GM13977 (cell line): ENCODE measurements at places on chromosomes 5 and 9.
A peak's percentile ranks its signal among the peaks of the same experiment; 100 is the strongest.

DNA sequence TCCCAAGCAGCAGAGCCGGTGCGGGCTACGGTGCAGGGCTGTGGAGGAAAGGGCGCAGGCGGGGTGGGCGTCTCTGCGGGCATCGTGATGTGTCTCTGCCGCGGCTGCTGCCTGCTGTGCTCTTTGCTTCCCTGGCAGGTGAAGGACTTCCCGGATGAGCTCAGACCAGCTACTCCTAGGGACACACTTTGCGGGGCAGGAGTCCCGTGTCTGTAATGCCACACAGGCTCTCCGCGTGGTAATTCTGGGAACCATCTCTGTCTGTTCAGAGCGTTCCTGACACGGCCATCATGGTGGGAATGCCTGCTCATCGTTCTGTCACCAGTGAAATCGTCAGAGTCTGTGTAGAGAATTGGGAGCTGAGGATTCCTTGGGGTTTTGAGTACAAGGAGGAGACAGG lies 235.5 kb downstream of the FANCC start:
- no peak for DNase-seq

GRCh38 chr5:142319105-142319504 lies 5.7 kb downstream of the SPRY4 start:
- DNase-seq = no peak

- DNase-seq = no peak
These were observed 856.6 kb downstream of the MAT2B start for GRCh38 chr5:164361986-164362385.

- DNase-seq = no peak
These were observed 72.1 kb downstream of the PGM5 start for GRCh38 chr9:68428481-68428880.

DNA sequence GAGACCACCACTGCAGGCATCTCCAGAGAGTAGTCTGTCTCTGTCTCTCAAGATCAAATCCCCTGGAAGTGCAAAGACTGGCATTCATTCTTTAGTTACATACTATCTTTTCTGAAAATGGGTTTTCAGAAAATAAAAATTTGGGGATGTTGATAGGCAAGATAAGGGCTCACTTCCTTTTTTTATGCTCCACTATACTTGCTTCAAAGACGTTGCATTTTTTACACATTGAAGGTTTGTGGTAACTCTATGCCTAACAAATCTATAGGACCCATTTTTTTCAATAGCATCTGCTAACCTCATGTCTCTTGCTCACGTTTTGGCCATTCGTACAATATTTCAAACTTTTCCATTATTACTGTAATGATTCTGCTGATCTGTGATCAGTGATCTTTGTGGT lies 37.0 kb downstream of the DMAC1 start:
- no peak for DNase-seq

GRCh38 chr5:173771121-173771724 lies 116.9 kb upstream of the CPEB4 start:
- no peak for DNase-seq

GRCh38 chr5:14242871-14243383 lies 99.8 kb downstream of the TRIO start:
- DNase-seq = no peak

- DNase-seq = peak; percentile 27
These were observed 3.1 kb upstream of the AHRR start for GRCh38 chr5:318341-318897.

DNA sequence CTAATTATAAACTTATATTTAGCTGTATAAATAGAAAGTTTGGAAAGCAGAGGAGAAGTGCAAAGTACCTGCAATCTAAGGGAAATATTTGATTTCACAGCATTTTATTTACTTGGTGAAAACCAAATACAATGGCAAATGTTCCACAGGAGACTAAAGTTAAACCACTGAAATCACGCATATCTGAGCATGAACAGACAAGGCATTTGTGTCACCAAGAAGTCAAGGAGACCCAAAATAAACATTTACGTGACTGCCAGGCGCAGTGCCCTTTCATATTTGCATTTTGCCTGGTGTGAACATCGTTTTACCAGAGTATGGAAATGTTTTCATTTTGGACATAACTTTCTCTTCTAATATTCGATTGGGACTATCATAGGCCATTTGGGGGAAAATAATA lies 20.6 kb downstream of the UGCG start:
- no peak for DNase-seq

- no peak for DNase-seq
These were observed 56.5 kb downstream of the GPR107 start for GRCh38 chr9:130110166-130110565.

DNA sequence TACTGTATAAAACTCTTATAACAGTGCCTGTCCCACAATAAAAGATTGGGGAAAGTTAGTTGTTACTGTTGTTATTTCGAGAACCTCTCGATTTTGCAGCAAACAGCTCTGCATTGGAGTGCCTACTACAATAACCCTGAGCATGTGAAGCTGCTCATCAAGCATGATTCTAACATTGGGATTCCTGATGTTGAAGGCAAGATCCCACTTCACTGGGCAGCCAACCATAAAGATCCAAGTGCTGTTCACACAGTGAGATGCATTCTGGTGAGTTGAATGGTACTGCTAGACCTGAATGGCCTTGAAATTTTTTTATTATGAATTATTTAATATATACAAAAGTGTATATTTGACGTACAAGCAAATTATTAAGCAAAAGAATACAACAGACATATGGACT lies 123.2 kb downstream of the TEX10 start:
- DNase-seq = no peak

- no peak for DNase-seq
These were observed 8.4 kb upstream of the FAM81B start for GRCh38 chr5:95382801-95383200.

GRCh38 chr5:8306288-8306896 lies 437.4 kb downstream of the MTRR start:
- DNase-seq = no peak

DNA sequence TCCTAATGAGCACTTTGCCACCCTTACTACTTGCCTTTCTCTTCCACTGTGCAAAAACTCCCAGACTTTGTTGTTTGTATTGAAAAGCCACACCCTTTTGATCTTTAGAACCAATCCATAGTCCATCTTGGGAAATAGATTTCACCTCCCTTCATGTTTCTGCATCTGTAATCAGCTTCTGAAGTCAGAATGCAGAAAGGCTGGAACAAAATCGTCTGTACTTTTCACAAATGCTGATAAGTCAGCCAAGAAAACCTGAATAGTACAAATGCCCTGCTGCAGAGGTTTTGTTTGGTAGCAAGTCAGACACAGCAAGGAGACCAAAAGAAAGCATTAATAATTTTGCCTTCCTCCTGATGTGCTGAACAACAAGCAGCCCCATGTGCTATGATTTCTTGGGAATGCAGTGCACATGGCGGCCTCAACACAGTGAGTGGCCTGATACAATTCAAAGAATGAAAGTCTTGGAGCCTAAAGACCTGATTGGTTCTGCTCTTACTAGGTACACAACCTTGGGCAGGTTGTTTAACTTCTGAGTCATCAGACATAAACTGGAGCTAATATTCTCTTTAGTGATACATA lies 59.2 kb upstream of the STK32A start:
- DNase-seq = no peak

GRCh38 chr5:151089726-151090125 lies 8.9 kb upstream of the TNIP1 start:
- no peak for DNase-seq

DNA sequence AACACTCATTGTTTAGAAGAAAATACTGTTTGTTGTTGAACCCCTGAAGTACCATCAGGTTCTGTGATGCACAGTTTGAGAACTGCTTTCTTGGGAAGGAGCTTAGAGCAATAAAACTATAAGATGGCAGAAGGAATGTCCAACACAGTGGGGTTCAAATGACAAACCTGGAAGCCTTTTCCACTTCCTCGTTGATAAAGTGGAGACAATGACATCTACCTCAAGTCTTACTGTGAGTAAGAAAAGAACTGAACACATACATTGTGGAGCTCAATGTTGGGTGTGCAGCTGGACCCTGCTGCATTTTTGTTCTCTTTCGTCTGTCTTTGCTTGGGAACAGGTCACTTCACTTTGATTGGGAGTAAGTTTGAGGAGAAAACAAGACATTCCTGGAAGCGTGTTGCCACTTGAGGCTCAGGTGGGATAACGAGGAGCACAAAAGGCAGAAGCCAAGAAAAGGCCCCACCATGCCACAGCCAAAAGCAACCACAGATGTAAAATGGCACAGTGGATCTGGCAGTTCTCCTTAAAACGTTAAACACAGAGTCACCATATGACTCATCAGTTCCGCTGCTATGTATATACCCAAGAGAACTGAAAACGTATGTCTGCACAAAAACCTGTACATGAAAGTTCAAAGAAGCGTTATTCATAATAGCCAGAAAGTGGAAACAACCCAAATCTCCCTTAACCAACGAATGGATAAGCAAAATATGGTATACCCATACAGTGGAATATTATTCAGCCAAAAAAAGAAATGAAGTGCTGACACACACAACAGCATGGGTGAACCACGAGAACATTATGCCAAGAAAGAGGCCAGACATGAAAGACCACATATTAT lies 42.9 kb upstream of the SUB1 start:
- peak; percentile 42 for DNase-seq

- DNase-seq = no peak
These were observed 114.4 kb upstream of the SLIT3 start for GRCh38 chr5:169415371-169415770.

GRCh38 chr5:134965271-134965825 lies 2.4 kb upstream of the CATSPER3 start:
- no peak for DNase-seq

DNA sequence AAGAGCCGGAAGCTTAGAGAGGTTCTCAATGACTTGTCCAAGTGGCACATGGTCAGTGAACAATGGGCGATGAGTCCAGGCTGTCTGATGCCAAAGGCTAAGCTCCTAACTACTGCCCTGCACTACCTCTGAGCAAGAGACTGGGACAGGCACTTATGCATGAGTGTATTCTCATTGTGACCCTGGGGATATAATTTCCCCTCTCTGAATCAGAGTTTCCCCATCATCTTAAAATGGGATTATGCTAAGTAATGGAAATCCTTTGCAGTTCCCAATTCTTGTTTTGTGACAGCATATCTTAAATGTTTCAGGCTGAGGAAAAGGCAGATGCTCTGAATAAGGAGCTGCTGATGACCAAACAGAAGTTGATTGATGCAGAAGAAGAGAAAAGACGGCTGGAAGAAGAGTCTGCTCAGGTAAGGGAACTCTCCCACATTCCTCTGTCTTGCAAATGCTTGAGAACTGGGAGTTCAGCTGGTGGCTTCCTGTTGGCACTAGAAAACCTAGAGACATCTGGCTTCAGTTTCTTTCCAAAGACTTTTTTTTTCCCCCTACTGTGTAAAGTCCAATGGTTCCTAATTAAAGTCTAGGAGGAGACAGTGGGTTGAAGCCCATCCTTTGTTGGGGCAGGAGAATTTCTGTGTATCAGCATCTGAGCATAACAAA lies 64.1 kb downstream of the GPR21 start:
- no peak for DNase-seq

DNA sequence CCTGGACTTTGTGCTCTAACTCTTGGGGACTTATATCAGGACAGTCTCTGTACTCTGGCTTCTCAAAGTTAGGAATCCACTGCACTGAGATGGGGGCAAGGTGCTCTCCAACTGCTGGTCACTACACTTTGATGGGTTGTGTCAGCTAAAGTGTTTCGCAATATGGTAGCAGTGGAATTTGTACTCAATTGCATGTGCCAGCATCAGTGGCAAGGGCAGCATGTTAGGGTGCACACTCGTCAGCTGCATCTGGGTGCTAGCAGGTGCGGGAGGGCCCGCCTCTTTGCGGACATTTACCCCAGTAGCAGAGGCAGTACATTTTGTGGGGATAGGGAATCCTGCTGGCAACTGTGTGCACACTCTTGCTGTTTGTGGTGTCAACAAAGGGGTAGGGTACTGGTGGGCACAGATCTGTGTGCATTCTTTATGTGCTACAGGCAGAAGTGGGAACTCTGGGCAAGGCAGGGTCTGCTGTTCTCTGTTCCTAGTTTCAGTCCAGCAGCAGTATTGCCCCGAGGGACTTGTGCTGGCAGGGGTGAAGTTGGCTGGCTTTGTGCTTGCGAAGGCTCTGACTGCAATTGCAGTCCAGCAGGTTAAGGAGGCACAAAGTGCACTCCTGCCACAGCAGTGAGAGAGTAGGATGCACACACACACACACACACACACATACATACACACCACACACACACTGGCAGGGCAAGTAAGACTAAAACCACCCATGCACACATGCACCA lies 924.8 kb upstream of the CDH9 start:
- no peak for DNase-seq

GRCh38 chr5:178826216-178826615 lies 33.5 kb upstream of the ZNF354B start:
- DNase-seq = no peak

GRCh38 chr9:87013490-87013889 lies 66.2 kb upstream of the GAS1 start:
- no peak for DNase-seq

DNA sequence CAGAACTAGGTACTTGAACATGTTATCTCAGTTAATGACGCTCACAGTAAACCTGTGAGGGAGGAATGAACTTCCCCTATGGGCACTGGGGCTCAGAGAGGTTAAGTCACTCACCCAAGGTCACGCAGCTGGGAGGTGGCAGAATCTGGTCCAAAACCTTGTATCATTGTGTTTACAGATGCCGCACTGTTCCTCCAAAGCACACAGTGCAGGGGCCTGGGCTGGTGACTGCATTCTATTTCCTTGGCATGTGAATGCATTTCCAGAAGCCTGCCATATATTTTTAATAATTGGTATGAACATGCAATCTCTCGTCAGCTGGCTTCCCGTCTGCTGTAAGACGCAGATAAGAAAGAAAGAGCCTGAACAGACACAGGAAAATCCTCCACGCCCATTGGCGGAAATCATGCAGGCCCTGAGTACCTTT lies 77.0 kb upstream of the TBC1D2 start:
- DNase-seq = no peak

- DNase-seq = no peak
These were observed 36.8 kb upstream of the SHOC1 start for GRCh38 chr9:111831371-111832108.

- DNase-seq = no peak
These were observed 1.9 kb upstream of the EIF4EBP3 start for GRCh38 chr5:140545606-140546005.

DNA sequence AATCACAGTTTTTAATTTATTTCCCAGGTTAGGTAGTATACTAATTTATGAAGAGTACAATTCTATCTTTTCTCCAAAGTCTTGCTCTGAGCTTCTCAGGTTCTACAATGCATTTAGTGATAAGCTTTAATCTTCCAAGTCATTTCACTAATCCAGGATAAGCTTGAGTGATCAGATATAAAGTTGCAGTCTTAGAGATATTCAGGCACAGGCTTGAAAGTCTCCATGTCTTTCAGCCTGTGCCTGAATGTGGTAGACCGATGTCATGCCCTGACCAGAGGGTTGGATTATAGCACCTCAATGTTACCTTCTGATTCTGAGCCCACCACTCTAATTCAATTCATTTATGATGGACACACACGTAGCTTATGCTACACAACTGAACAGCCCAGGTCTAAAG lies 3.2 kb downstream of the CRHBP start:
- DNase-seq = no peak

GRCh38 chr5:78667461-78668103 lies 19.0 kb upstream of the LHFPL2 start:
- no peak for DNase-seq

DNA sequence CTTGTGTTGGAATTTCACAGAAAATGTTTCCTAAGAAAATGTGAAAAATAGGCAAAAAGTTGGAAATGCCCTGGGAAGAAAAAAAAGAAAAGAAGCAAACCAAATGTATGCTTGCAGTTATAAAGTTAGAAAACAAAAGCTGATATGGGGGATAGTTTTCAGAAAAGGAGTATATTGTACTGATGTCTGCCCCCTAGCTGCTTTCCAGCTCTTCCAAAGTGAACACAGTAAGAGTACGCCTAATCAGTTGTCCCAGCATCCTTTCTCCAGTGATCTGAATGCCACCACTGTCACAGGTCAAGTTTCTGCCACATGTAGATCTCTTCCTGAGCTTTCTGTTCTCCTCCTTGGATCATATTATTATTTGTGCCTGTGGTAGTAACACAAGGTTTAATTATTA lies 5.8 kb downstream of the TYRP1 start:
- no peak for DNase-seq
